ENCODE measurements at places on chromosomes 1 and 21.

DNA sequence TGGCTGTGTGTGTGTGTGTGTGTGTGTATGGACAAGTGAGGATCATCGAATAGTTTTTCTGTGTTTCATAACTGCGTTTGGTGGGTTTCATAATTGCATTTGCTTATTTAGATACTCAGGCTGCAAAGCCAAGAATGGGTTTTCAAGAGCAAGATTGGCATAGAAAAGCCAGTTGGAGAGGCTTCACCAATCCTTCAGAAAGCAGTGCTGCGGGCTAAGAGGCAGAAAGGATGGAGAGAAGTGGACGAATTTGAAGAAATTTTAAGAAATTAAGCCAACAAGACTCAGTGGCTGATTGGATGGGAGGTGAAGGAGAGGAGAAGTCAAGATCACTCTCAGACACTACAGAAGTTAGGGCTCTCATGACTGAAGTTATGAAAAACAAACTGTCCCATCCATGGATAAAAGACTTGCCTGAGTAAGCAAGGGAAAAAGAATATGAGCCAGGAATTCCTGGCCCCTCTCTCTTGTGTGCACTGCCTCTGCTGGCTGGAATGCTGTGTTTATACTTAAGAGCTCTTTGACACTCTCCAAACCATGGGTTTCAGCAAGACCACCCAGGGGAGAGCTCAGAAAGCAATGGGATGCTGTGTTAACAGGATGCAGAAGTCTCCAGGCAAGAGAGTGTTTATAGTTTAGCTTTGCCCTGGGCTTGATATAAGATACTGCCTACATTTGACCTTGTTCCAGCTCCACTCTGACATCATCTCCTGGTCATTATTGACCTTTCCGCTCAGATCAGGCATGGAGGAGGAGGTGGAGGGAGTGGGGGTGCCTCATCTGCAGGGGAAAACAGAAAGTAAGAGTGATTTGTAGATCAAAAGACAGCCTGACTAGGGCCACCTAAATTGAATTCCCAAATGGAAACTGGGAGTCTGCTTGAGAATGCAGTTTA lies 232.0 kb upstream of the PLXNA2 start:
- DNase-seq, result no peak

DNA sequence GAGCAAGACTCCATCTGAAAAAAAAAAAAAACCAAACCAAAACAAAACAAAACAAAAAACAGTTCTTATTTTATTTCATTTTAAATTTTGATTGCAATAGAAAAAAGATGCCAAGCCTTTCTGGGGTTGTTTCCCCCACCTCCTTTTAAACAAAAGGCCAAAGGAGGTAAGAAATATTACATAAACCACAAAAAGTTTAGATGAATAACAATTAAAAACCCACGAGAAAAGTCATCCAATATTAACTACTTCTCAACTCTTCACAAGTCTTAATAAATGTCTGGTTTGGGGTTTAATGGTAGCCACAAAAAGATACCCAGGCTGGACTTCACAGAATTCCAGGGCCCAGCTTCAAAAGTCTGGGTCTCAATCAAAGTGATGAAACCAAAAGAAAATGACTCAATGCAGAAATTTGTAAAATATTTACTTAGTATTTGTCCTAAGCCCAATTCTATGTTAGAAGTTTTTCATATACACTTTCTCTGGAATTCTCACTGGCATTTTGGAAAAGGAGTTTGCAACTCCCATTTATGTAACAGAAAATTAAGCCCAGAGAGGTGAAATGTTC lies 47.0 kb upstream of the SDC3 start:
- DNase-seq, result no peak

DNA sequence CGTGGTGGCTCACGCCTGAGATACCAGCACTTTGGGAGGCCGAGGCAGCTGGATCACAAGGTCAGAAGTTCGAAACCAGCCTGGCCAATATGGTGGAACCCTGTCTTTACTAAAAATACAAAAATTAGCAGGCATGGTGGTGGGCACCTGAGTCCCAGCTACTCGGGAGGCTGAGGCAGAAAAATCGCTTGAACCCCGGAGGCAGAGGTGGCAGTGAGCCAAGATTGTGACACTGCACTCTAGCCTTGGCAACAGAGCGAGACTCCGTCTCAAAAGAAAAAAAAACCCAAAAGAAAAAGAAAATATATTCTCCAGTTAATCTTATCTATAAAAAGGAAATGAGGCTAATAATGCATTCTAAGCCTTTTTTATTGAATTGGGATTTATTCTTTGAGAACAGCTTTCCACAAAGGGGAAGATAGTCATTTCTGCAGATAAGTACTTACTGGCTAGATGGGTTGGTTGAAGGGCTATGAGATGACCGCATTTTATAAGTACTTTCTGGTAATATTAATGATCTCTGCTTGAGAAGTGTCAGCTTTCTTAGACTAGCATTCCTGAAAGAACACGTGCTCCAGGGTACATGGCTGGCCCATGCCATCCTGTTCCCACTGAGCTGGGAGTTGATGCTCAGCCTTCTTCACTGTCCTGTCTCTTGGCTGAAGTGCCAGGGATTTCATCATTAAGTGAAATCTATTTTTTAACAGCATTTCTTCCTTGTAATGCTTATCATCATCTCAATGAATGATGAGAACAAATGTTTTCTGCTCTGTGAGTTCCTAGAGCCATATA lies 57.9 kb downstream of the SASS6 start:
- no peak for DNase-seq

DNA sequence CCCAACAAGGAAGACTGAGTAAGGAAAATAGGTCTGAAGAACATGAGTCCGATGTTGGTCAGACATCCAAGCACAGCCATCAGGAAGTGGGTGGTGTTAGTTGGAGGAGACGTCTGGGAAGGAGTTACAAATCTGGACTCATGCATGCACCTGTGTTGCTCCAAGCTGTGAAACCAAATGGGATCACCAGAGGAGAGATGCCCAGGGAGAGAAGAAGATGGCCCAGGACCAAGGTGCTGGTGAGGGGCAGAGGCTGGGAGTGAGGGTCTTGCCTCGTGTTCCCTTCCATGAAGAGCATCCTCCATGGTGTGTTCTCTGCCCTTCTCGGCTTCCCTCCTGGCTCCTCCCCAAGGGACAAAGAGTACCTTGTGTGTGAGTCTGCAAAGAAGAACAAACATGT lies 405.6 kb downstream of the NPHP4 start:
- DNase-seq, result no peak

DNA sequence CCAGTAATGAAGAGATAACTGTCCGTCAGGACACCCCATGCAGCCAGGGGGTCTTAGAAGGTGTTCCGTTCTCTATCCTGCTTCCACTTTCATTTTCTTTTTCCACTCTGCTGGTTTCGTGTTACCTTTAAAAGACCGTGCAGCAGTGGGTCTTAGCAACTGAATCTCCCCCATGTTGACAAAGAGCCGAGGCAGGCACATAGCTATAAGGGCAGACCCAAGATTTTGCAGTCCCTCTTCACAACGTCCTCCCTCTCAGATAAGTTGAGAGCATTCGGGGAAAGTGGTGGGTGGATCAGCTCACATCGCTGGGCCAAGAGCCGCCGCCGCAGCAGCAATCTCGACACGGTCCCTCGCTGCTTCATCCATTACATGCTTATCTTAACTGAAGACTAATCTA lies 355.5 kb downstream of the LMO4 start:
- no peak for DNase-seq

DNA sequence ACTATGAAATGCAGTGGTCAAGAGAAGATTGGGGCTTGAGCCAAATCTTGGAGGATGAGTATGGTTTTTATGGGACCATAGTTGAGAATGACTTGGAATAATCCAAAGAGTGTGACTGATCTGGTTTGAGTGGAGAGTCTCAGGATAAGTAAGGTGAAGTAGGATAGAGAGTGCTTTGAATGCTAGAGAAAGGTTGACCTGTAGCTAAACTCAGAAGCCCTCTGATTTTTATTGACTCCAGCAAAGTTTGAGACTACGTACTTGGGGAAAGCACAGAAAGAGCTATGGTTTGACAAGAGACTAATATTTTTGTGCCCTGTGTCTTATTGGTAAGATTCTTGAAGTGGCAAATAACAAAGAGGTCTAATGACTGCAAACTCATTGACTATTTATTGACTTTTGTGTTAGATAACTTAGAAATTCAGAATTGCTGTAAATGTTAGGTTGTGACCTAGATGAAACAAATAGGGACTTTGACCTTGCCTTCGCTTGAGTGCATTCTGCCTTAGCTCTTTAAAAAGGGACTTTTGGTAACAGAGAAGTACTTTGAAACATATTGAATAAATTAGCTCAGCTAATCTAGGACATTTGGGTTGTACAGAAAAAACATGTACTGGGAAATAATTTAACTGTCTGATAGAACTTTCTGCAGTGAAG lies 35.1 kb downstream of the UAP1 start:
- no peak for DNase-seq

- no peak for DNase-seq
Measured at GRCh38 chr21:38352536-38353219, 95.9 kb downstream of the KCNJ15 start.

DNA sequence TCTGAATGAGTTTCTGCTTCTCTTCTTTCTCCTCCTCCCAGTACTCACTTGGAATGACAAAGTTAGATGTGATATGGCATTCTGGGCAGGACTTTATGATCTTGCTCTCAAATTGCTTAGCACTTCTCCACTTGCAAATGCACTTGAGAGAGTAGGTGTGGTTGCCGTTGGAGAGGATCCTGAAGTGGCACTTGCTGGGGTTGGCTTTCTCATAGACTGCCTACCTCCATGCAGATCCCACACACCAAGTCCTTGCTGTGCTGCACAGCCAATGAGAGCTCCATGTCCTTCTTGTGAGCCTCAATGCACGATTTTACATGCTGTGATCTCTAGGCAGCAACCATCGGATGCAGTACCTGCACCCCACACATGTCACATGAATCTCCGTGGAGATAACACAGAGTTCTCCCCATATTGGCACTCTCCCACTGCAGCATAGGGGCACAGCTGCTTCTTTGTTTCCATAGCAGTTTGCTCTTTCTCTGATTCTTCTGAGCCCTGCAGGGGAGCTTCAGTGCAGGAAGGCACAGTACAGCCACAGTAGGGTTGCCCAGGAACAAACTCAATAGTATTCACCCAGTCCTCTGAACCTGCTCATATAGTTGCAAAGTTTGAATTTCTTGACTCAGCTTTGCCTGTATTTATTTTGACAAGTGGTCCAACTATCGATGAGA lies 45.2 kb downstream of the ZNF691 start:
- no peak for DNase-seq

GRCh38 chr1:192709544-192709943 lies 73.6 kb downstream of the RGS13 start:
- DNase-seq, result no peak

DNA sequence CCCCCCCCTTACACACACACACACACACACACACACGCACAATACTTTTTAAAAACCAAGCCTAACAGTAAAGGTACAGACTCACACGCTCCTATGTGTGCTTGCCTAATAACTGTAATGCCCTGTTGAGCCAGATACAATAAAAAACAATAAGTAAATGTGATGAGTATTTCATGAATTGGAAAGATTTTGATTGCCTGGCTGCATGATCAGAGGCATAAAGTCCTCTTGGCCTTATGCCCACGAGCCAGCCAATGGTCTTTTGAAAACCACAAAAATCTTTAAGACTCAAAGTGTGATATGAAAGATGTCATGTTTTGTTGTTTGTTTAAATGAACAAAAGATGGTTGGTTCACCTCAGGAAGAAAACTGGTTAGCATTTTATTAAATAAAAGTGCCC lies 441.9 kb upstream of the ZRANB2 start:
- DNase-seq, result no peak

DNA sequence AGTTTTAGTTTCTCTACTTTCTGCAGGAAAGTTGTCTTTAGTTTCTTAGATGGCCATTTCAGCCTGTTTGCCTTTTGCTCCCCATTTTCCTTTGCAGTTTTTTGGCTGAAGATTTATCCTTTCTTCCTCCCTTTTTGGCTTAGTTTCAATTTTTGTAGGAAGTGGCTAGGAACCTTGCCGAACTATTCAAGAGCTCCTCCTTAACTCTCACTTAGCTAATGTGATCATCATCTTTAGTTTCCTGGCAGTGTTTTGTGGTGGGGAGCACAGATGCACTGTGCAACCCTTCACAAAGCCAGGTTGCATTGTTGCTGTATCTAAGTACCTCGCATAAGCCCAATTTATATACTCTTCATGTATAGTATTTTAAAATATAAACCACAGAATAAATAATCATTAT lies 28.8 kb upstream of the CCDC181 start:
- no peak for DNase-seq

GRCh38 chr1:108816049-108816893 lies 40.6 kb downstream of the AKNAD1 start:
- no peak for DNase-seq

- DNase-seq, result no peak
Measured at GRCh38 chr1:121417325-121417923, 232.6 kb downstream of the SRGAP2C start.

GRCh38 chr1:81237473-81238089 lies 563.2 kb upstream of the ADGRL2 start:
- no peak for DNase-seq

GRCh38 chr1:197200272-197200899 lies 53.9 kb upstream of the ASPM start:
- no peak for DNase-seq

GRCh38 chr1:34155860-34156259 lies 9.2 kb downstream of the CSMD2 start:
- DNase-seq, result no peak

GRCh38 chr1:159197561-159198557 lies 6.8 kb upstream of the ACKR1 start:
- no peak for DNase-seq

GRCh38 chr21:38954588-38955004 lies 148.9 kb downstream of the ETS2 start:
- no peak for DNase-seq

GRCh38 chr1:30920827-30921226 lies 12.3 kb upstream of the SDC3 start:
- no peak for DNase-seq

GRCh38 chr1:149977345-149977744 lies 33.2 kb downstream of the OTUD7B start:
- DNase-seq, result no peak

DNA sequence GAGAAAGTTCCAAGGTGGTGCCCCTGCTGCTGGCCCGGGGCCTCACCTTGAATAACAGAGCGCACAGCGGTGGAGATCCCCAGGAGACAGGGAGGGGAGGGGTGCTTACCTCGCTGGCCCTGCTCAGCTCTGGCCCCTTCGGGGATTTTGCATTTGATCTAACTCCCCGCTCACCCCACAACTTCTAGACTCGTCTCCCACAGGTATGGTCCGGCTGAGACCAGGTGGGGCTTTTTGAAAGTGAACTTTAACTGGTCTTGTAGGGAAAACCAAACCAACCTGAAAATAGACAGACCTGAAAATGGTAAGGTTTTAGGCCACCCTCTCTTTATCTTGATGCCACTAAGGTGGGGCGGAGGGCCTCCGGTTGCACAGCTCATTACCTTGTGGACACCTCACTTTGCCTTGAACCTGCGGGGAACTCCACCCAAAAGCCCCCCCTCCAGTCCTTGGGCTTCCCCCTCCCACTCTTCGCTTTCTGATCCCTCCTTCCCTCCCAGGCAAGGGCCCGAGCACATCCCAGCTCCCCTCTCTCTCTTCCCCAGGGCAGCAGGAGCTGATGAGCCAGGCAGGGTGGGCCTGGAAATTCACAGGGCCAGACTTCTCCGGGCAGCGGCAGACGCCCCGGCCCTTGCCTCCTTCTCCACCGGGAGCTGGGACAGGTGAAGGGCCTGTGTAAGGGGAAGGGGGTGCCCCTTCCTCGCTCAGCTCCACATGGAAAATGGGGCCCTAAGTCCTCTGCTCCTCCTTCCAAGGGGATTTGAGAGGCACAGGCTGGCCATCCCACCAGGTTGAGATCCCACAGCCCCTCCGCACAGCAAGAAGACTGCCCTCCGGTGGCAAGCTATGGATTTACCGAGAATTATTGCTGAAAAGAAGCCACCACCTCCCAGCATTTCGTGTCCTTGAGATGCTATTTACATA lies 16.1 kb downstream of the TNFRSF8 start:
- no peak for DNase-seq

GRCh38 chr1:50983219-50983802 lies 13.3 kb downstream of the CDKN2C start:
- DNase-seq, result no peak
